Stimulated activated CD8-positive, alpha-beta memory T cell treated with anti-CD3 and anti-CD28 coated beads, Interleukin-15, amount 100 ng/mL, for 24 hours (primary cell): ENCODE measurements at places on chromosomes 6 and 20.

DNA sequence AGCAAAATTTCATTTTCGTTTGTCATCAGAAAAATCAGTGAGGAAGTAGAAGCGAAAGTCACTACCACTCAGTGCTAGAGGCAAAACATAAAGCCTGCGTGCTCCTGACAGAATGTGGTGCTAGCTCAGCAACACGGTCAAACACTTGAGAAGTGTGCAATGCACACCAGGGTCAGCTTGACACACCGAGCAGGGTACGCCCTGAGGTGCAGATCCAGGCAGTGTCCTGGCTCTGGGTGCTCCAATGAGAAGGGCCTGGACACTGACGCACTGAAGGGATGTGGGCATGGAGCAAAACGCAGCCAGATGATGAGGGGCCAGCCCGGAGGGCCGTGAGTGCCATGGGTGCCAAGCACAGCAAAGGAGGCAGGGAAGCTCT, 5.9 kb downstream of the RNASET2 start:
- no peak for DNase-seq

GRCh38 chr6:39128106-39128505, 13.1 kb upstream of the SAYSD1 start:
- no peak for DNase-seq

GRCh38 chr6:142844065-142844755, 100.8 kb downstream of the HIVEP2 start:
- no peak for DNase-seq

- no peak for DNase-seq
These were observed 50.7 kb upstream of the TNFRSF21 start for GRCh38 chr6:47360388-47360787.

GRCh38 chr6:16807956-16808355, 46.7 kb upstream of the ATXN1 start:
- DNase-seq: no peak

DNA sequence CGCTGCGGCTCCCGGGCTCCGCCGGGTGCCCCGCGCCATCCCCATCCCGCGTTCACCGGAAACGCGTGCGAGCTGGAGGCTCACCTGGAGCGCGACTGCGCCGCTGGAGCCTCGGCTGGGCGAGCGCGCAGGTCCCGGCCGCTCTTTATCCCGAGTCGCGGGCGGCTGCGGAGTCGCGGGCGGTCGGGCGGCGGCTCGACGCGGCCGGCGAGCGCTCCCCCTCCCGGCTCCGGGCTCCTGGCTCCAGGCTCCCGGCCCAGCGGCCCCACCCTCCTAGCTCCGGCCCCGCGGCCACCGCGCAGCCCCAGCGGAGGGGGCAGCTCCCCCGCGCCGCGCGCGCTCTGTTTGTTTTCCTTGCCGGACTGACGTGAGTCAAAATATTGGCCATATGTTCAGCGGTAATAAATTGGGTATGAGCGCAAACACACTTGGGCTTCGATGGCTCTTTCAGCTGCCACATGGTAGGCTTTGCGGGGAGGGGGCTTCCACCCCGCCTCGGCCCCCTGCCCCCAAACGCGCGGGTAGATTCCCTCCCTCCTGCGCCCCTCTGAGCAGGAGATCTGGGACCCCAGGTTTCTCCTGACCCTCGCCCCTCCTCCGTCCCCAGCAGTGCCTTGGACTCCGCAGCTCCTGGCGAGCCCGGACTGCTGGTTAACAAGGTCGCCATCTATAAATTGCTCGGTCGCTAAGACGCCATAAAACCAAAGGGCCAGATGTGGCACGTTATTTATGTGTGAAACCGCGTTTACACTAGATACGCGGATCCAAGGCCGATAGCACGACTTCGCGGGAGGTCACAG, 8.8 kb upstream of the NKX2-2 start:
- DNase-seq: no peak

DNA sequence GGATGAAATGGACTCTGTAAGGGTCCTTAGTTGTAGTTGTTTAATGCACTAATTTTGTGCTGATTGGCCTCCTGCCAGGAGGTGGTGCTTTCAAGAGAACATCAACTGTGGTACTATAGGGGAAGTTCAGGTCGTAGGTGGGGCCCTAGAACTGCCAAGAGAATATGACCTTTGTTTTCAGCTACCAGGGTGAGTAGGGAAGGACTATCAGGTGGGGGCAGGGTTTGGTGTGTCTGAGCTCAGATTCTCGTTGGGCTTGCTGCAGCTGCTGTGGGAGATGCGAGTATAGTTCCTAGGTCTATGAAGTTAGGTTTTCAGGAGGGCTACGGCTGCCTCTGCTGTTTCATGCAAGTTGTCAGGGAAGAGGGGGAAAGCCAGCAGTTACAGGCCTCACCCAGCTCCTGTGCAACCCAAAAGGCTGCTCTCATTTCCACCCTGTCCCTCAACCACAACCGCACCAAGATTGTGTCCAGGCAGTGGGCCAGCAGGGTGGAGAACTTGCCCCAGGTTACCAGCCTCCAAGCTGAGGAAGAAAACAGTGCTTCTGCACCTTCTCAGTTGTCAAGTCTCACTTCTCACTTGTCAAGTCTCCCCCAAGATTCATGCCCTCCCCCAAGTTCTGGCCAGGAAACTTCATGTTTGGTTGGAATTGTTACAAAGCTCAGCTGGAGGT, 626.5 kb upstream of the MAP3K7 start:
- DNase-seq: no peak

- no peak for DNase-seq
These were observed 32.2 kb upstream of the NXT1 start for GRCh38 chr20:23318347-23318746.

- DNase-seq: no peak
These were observed 146.2 kb upstream of the SMLR1 start for GRCh38 chr6:130681028-130681427.

GRCh38 chr6:113813142-113813541, 44.0 kb upstream of the MARCKS start:
- no peak for DNase-seq

DNA sequence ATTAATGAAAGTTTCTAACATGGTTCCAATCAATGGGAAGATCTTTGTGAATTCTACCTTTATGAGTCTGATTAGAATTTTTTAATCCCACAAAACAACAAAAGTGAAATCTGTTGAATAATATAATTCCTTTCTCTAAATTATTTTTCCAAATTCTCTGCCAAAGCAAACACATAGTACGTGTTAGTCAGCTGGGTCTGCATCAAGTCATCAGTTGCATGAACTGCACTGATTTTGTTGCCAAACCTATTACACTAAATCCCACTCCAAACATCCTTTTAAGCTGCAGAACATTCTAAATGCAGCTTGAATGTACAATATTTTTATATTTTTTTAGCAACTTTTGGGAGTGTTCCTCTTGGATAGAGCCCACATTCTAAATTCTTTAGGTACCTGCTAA, 199.0 kb upstream of the HSF2 start:
- no peak for DNase-seq

- no peak for DNase-seq
These were observed 108.1 kb downstream of the RNF144B start for GRCh38 chr6:18495236-18495635.

DNA sequence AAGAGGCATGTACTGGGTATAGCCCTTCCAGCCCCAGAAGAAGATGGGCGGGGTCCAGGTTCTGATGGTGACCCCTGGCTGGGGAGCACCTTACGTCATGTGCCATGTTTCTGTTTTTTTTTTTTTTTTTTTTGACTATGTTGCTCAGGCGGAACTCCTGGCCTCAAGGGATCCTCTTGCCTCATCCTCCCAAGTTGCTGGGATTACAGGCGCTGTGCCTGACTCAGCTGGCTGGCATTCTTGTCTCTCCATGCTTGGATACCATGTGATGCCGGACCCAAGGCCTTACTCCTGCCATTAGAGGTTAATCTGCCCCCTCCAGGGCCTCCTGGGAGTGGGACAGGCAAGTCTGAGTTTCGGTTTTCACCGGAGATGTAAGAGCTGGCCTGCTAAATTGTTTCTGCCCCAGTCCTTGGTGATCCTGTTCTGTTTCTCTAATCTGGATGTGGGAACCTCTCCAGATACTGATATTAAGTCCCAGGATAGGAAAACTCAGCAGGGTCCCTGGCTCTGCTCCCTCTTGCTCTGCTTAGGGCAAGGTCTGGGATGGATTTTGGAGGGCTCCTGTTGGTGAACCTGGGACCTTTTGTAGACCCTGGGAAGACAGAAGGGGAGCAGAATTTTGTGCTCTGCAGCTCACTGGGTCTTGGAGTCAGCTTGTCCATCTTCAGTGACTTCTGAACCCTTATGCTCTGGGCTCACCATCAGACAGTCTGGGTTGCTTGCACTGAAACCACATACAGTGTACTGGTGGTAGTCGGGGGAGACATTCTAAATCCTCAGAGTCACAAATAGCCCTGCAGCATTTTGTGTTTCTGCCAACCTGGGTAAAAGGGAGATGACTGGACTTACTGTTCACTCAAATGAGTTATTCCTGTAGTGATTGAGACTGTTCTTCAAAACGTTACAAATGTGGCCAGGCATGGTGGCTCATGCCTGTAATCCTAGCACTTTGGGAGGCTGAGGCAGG, 45.1 kb downstream of the PTK7 start:
- DNase-seq: no peak

DNA sequence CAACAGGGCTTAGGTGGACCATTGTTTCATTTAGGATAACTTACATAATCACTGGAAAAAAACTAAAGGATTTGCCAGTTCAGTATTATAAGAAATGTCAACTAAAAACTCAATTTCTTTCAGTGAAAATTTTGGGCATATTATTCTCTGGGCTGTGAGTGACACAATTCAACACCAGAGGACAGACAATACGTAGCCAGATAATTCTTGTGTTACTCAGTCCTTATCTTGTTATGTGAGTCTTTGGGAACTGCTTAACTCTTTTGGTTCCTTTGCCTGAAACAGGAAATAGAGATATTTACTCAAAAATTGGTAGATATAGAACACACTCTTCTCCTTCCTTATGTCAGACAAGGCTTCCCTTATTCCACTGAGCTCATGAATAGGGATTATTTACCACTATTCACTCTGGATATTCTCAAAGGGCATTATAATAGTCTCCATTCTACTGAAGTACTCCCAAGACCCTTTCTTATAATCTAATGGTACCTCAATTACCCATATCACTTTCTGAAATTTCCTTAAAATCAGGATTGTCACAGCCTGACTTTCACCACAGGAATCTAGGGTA, 4.9 kb upstream of the BEND6 start:
- DNase-seq: no peak

GRCh38 chr20:1788044-1788443, 107.2 kb upstream of the SIRPA start:
- no peak for DNase-seq

DNA sequence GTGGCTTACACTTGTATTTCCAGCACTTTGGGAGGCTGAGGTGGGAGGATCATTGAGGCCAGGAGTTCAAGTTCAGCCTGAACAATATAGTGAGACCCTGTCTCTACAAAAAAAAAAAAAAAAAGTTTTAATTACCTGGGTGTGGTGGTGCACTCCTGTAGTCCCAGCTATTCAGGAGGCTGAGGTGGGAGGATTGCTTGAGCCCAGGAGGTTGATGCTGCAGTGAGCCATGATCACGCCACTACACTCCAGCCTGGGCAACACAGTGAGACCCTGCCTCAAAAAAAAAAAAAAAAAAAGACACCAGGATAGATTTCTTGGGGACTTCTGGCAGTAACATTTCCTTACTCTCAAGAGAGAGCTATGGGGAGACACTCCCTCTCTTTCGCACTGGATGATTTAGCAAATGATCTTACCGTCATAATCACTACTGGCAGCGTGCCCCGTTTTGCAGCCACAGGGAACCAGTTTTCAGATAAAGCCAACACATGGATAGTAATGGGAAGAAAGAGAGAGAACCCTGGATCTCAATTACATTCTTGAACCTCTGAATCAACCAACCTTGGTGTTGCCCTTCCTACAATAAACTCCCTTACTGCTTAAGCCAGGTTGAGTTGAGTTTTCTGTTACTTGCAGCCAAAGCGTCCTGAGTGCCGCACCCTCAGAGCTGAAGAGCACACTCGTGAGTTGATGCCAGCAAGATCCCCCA, 18.1 kb upstream of the PTPN1 start:
- no peak for DNase-seq
